A172 (cell line): ENCODE measurements at places on chromosomes 13 and 19.

- no peak for DNase-seq
Observed at GRCh38 chr13:95352486-95352885, 51.2 kb upstream of the ABCC4 start.

DNA sequence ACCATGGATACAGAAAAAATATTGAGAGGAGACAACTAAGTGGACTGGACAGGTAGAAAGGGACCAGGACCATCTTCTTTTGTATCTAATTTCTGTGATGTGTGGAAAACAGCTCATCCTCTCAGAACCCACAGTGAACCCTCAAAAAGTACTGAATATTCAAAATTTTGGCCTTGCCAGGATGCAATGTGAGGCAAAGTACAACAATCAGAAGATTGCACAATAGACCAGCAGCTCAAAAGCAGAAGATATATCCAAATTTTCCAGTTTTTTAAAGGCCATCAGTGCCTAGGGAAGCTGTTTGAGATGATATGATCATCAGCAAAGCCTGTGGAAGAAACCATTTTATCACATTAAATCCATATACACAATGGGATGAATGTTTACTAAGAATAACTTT, 973.3 kb upstream of the MIR17HG start:
- DNase-seq = no peak

GRCh38 chr19:55441319-55441691, 1.8 kb downstream of the SHISA7 start:
- no peak for DNase-seq

DNA sequence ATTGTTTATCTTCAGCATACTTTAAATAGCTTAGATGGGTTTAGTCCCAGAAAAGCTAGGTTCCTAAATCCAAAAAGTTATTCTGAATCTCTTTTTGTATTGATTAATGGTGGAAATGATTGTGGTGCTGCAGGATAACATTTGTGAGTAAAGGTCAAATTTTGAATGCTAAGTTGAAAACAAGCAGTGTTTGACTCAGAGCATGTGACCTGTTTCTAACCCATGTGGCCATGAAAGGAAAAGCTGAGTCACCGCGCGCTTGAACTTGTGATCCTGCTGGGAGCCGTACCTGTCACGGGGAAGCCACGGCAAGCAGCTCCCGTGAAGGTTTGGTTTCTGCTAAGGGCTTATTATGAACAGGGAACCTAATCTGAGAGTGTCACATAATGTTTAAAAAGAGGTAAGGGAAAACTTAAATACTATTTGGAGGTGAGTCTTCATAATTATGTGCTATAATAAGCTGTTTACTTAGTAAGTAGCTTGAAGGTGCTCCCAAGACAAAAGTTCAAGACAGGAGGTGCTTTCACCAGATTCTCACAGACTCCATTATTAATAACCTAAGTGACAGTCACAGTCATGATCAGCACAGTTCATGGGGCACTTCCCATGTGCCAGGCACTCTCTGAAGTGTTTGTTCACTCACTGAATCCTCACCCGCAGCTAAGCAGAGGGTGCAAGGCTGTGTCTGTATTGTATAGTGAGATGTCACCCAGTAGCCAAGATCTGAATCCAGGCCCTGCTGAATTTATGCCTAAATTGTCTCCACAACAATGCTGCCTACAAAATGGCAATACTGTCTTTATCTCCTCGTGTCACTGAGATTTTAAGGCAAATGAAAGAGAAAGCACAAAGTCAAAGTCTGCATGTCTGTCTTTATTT, 286.5 kb downstream of the MYO16 start:
- DNase-seq = peak; percentile 91

- peak; percentile 51 for DNase-seq
Observed at GRCh38 chr19:48348045-48348444, 15.7 kb downstream of the TMEM143 start.

DNA sequence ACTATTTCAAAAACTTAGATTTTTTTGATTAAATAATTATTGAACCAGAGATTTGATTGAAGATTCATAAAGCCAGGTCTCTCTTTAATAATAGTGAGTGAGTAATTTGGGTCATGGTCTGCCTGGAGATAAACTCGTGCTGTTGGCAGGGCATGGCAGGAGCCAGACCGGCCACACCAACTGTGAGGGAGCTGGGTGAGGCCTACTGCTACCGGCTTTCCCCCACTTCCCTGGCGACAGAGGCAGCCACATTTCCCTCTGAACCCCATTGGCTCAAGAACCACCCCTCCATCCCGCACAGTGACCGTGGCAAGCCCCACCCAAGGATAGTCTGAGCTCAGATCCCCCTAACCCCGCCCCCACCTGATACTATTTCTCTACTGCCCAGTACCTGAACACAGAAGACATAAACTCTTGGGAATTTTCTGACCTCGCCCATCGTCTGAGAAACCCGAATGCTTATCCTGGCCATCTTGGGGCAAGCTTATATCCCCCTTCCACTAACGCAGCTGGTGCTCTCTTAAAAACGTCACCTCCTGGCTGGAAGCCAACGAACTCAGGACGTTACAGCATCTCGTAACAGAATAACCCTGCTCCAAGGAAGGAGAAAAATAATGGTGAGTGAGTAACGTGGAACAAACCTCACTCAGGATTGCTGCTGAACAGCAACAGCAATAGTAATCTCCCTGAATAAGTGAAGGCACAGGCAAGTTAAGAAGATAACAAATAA, 627.6 kb upstream of the PCDH9 start:
- no peak for DNase-seq

GRCh38 chr13:83824120-83824519, 58.2 kb downstream of the SLITRK1 start:
- no peak for DNase-seq

DNA sequence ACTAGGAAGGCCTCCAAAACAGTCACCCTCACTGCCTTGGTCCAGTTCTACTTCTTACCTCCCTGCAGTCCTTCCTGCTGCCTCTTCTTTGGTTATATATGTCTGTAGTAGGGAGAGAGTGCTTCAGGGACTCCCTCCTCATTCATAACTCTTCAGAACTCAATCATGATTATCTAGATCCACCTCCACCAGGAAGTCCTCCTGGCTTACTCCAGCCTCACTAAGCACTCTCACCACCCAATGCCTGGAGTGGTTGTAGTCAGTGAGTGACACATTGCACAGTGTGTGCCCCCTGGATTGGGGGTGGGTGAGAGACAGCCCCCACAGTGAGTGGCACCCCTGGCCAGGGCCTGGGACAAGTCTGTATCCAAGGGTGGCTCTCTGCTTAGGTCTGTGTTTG, 10.0 kb upstream of the FOSB start:
- no peak for DNase-seq

DNA sequence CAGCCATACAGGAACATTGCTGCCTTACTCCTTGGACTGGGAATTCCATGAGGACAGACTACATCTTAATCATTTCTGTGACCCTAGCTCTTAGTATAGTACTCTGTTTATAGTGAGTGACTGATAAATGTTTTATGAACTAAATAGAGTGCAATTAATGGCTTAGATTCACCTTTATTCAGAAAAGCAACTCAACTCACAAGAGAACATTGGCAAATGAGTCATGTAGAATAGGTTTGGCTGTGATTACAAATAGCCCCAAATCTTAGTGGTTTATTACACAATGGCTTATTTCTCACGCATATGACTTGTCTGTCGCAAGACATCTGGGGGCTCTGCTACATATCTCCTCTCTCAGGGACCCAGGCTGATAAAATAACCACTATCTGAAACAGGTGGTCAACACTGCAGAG, 121.6 kb upstream of the KL start:
- no peak for DNase-seq

GRCh38 chr13:21747456-21747855, 76.6 kb downstream of the FGF9 start:
- DNase-seq = no peak

- no peak for DNase-seq
Observed at GRCh38 chr19:32872391-32872790, 2.8 kb upstream of the SLC7A9 start.

DNA sequence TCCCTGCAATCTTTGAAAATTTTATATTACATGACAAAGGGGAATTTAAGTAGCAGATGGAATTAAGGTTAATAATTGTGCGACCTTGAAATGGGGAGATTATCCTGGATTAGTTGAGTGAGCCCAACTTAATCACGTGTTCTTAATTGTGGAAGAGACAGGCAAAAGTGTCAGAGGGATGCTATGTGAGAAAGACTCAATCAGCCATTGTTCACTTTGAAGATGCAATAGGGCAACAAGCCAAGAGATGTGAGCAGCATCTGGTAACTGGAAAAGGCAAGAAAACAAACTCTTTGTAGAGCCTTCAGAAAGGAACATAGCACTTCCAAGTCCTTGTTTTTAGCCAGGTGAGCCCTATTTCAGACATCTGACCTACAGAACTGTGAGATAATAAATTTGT, 247.7 kb downstream of the SLITRK1 start:
- no peak for DNase-seq

DNA sequence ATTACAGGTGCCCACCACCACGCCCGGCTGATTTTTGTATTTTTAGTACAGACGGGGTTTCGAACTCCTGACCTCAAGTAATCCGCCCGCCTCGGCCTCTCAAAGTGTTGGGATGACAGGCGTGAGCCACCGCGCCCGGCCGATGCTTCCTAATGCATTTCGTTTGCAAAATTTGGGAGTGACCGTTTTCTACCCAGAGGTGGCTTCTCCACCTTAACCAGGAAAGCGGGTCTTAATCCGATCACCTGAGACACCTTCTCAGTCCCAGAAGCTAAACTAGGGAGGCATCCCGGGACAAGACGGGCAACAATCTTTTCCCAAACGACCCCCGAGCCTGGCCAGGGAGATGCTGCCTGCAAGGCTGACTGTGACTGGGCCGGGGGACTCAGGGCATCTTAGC, 14.8 kb upstream of the MATK start:
- DNase-seq = no peak
